ENCODE measurements at places on chromosomes 16 and 17. TPM values are rescaled to one million over a fixed set of nuclear protein-coding genes. Genes with fewer than 3 reads are reported as not detected.

- no peaks in the 10 kb centered on the region for H3K36me3 ChIP-seq
- H3K27me3 ChIP-seq, result no peaks in the 10 kb centered on the region
- no peak overlapping the region for H3K4me3 ChIP-seq
- H3K27ac ChIP-seq, result no peak overlapping the region
- no peak for DNase-seq
These were observed 4.8 kb downstream of the TBC1D16 start for GRCh38 chr17:80030730-80031410.

GRCh38 chr16:77298418-77299360, 99.5 kb downstream of the SYCE1L start:
- peak overlapping the region; percentile 89 for H3K27ac ChIP-seq
- no peaks in the 10 kb centered on the region for H3K36me3 ChIP-seq
- no peaks in the 10 kb centered on the region for H3K27me3 ChIP-seq
- DNase-seq, result peak; percentile 74
- H3K4me3 ChIP-seq, result no peak overlapping the region

GRCh38 chr16:1926271-1926670, 8.1 kb upstream of the HS3ST6 start:
- H3K27me3 ChIP-seq, result no peaks in the 10 kb centered on the region
- no peak overlapping the region for H3K4me3 ChIP-seq
- H3K4me1 ChIP-seq, result peaks cover 8% of the 10 kb centered on the region
- H3K36me3 ChIP-seq, result no peaks in the 10 kb centered on the region
- DNase-seq, result no peak

- H3K27me3 ChIP-seq, result no peaks in the 10 kb centered on the region
- H3K36me3 ChIP-seq, result no peaks in the 10 kb centered on the region
- no peak overlapping the region for H3K27ac ChIP-seq
- no peak overlapping the region for H3K4me3 ChIP-seq
- DNase-seq, result no peak
These were observed 57.0 kb upstream of the CBFA2T3 start for GRCh38 chr16:89033796-89034572.

DNA sequence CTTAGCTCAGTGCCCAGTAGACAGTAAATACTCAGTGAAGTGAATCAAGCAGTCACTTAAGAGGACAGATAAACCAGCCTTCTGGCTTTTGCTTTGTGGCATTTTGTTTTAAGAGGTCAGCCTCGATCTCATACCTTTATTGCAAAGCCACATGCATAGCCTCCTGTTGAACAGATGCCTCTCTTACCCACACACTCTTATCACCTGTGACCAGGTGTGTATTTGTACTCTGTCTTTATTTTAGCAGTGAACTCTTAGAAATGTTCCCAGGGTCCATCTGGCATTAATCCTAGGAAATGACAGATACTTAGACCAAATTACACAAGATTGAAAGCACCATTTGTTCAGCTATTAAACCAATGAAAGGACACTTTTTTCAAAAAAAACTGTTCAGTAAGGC, 1426.5 kb downstream of the CDH11 start:
- no peak for DNase-seq
- no peaks in the 10 kb centered on the region for H3K4me1 ChIP-seq
- H3K4me3 ChIP-seq, result no peak overlapping the region
- H3K27ac ChIP-seq, result no peak overlapping the region

DNA sequence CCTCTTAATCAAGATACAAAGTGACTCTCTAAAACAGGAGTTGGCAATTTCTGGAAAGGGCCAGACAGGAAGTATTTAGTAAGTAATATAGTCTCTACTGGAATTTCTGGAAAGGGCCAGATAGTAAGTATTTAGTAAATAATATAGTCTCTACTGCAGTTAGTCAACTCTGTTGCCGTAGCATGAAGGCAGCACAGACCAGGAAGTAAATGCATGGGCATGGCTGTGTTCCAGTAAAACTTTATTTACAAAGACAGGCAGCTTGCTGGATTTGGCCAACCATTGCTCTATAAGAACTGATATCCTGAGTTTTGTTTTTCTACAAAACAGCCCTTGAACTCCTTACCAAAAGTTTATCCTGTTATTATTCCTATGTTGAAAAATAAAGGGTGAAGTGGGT, 16.9 kb downstream of the LDAF1 start:
- DNase-seq, result no peak
- H3K27me3 ChIP-seq, result no peaks in the 10 kb centered on the region
- H3K27ac ChIP-seq, result no peak overlapping the region

DNA sequence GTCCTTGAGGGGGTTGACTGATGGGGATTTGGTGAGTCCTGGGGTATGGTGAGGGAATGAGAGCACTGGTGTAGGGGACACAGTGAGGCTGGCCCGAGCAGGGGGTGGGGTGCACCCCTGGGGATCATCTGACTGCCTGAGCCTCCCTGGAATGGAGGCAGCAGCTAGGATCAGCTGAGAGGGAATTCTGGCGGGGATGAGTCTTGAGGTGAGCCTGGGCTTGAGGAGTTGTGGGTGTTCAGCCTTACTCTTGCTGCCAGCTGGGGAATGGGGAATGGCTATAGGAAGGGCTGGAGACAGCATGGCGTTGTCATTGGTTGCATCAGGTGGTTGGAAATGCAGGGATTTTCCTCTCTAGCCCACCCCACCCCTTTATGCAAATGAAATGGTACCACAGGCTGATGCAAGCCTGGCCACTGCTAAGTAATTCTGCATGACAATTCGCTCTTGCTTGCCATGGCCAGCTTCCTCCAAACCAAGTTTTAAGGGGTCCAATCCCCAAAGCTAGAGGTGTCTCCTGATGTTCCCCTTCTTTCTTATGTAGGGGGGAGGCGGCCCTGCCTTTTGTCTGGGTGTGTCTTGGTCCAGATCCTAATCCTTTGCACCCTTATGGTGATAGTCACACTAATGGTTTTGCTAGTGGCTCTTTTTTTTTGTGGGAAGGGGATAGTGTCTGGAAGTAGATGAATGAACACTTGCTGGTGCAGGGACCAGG, 7.5 kb downstream of the NFE2L1 start:
- no peak overlapping the region for H3K4me3 ChIP-seq

- no peak overlapping the region for H3K27ac ChIP-seq
- no peak overlapping the region for H3K4me3 ChIP-seq
- DNase-seq, result no peak
- no peaks in the 10 kb centered on the region for H3K36me3 ChIP-seq
- no peaks in the 10 kb centered on the region for H3K27me3 ChIP-seq
These were observed 177.7 kb downstream of the TMEM132E start for GRCh38 chr17:34757106-34757505.

DNA sequence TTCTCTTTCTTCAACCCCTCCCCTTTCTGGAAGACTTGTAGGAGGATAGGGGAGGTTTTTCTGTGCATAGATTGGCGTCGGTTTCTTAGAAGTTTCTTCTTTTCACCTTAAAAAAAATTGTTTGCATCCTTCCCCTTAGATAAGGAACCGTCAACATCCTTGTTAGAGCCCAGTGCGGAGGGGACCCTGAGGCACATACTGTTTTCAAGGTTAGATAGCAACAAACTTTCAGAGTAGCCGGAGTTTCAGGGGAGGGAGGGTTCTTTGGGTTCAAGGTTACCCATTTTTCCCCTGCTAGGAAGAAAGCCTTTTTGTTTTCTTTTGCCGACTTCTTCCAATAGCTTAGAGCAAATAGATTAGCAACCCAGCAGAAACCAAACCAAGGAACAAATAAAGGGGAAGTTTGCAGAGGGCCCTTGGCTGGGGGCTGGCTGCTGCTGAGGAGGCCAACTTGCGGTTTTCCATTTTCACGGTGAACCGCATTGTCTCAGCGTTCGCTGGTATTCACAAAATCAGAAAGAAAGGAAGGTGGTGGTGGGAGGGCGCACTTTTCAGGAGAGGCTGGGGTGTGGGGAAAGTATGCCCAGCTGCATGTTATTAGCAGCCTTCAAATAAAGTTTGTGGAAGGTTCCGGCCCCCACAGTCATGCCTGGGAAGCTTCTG, 28.8 kb downstream of the MSI2 start:
- H3K27ac ChIP-seq, result no peak overlapping the region
- peaks cover 21% of the 10 kb centered on the region for H3K4me1 ChIP-seq
- H3K27me3 ChIP-seq, result no peaks in the 10 kb centered on the region
- H3K36me3 ChIP-seq, result peaks cover 2% of the 10 kb centered on the region

GRCh38 chr17:9220398-9221146, 199.3 kb downstream of the NTN1 start:
- H3K27me3 ChIP-seq, result no peaks in the 10 kb centered on the region
- DNase-seq, result no peak
- H3K36me3 ChIP-seq, result no peaks in the 10 kb centered on the region
- H3K27ac ChIP-seq, result no peak overlapping the region
- no peaks in the 10 kb centered on the region for H3K4me1 ChIP-seq

- no peak overlapping the region for H3K27ac ChIP-seq
- no peaks in the 10 kb centered on the region for H3K27me3 ChIP-seq
- H3K36me3 ChIP-seq, result no peaks in the 10 kb centered on the region
- no peak overlapping the region for H3K4me3 ChIP-seq
- peaks cover 6% of the 10 kb centered on the region for H3K4me1 ChIP-seq
- no peak for DNase-seq
These were observed 4.7 kb upstream of the KAT7 start for GRCh38 chr17:49783791-49784190.

DNA sequence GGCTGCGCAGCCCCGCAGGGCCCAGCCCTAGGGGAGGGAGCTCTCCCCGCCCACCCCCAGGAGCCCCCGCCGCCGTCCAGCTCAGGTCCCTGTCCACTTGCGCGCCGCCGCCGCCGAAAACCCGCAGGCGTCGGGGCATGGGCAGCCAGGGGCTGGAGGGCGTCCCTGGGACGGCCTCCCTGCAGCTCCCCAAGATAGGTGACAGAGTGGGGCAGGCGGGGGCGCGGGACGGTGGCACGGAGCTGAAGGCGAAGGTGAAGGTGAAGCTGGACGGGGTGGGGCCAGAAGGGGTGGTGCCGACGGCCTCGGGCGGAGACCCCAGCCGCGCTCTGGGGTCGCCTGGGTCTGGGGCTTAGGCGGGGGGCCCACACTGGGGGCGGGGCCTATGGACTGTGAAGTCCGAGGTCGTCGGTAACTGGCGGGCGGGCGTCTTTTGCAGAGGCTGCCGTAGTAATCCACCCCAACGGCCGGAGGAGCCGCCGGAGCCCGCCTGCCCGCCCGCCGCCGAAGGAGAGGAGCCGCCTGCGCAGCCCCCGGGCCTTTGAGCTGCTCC, 27.2 kb downstream of the SREBF1 start:
- DNase-seq, result no peak
- H3K4me1 ChIP-seq, result peaks cover 12% of the 10 kb centered on the region
- H3K27me3 ChIP-seq, result no peaks in the 10 kb centered on the region
- no peak overlapping the region for H3K27ac ChIP-seq

DNA sequence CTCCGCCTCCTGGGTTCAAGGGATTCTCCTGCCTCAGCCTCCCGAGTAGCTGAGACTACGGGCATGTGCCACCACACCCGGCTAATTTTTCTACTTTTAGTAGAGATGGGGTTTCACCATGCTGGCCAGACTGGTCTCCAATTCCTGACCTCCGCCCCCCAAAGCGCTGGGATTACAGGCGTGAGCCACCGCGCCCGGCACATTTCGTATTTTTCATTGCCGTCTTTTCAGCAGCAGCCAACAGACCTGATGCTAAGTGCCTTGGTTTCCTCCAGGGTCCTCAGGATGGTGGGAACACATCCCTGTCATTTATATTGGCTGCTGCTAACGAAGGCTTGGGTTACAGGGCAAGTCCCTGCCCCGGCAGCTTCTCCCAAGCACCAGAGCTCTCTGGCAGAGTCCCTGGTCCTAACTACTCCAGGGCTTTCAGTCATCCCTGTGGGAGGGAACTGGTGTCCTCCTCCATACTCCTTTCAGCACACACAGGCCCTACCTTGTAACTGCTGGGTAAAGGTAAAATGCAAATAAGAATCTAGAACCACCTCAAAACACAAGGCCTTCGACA, 1.5 kb upstream of the RNF157 start:
- peak overlapping the region; percentile 80 for H3K27ac ChIP-seq
- no peaks in the 10 kb centered on the region for H3K36me3 ChIP-seq
- peak overlapping the region; percentile 53 for H3K4me3 ChIP-seq
- H3K4me1 ChIP-seq, result peaks cover 41% of the 10 kb centered on the region
- DNase-seq, result no peak

GRCh38 chr16:52066962-52067361, 480.0 kb downstream of the TOX3 start:
- no peaks in the 10 kb centered on the region for H3K4me1 ChIP-seq
- H3K27me3 ChIP-seq, result no peaks in the 10 kb centered on the region
- DNase-seq, result no peak
- no peak overlapping the region for H3K27ac ChIP-seq

GRCh38 chr17:1071103-1071825, 74.3 kb downstream of the TIMM22 start:
- H3K27me3 ChIP-seq, result no peaks in the 10 kb centered on the region
- no peaks in the 10 kb centered on the region for H3K4me1 ChIP-seq
- no peak overlapping the region for H3K4me3 ChIP-seq
- H3K27ac ChIP-seq, result no peak overlapping the region

- no peak overlapping the region for H3K27ac ChIP-seq
- no peak overlapping the region for H3K4me3 ChIP-seq
- H3K27me3 ChIP-seq, result no peaks in the 10 kb centered on the region
- H3K4me1 ChIP-seq, result no peaks in the 10 kb centered on the region
These were observed 11.8 kb upstream of the PECAM1 start for GRCh38 chr17:64402469-64402868.

DNA sequence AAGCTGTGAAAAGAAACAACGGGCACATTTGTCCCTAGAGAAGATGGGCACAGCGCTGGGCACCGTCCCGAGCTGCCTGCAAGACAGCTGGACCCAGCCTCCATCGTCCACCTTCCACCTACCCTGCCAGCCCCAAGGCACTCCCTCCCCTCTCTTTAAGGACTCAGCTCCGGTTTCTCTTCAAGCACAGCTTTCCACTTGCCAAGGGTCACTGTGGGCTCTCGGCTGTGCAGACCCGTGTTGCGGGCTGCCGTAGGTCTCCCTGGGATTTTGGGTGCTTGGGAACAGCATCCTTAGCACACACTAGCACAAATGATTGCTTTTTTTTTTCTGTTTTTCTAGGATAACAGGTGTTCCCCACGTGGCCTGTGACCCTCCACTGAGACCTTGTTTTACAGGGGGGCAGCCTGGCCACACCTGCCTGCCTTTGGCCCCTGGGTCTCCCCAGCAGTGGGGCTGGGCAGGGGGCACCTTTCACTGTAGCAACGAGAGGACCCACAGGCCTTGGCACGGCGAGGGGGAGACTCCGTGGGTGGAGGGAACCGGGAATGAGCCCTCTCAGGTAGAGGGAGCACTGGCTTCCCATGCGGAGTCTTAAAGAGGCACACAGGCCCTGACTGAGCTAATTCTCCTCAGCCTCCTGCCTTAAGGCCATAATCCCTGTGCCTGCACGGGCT, 1.4 kb downstream of the CHMP6 start:
- no peak for DNase-seq
- peaks cover 13% of the 10 kb centered on the region for H3K4me1 ChIP-seq
- no peaks in the 10 kb centered on the region for H3K36me3 ChIP-seq
- no peak overlapping the region for H3K27ac ChIP-seq
- H3K27me3 ChIP-seq, result no peaks in the 10 kb centered on the region
- H3K4me3 ChIP-seq, result no peak overlapping the region

- H3K4me3 ChIP-seq, result no peak overlapping the region
- H3K36me3 ChIP-seq, result no peaks in the 10 kb centered on the region
- H3K27ac ChIP-seq, result no peak overlapping the region
These were observed 43.4 kb downstream of the MFSD11 start for GRCh38 chr17:76781056-76781982.

PITPNC1 gene
- 4.2 TPM for total RNA-seq

GJD3 gene
- not detected for total RNA-seq

MAP2K6 gene
- total RNA-seq, result 11.5 TPM

CCDC40 gene
- 3.7 TPM for total RNA-seq

KRT10 gene
- 48.3 TPM for total RNA-seq

ENPP7 gene
- 0.34 TPM for total RNA-seq

BAIAP3 gene
- total RNA-seq, result 4.2 TPM

PDIA2 gene
- total RNA-seq, result 0.28 TPM

ZDHHC1 gene
- 1.0 TPM for total RNA-seq

SLC16A13 gene
- 7.1 TPM for total RNA-seq

CDH5 gene
- 0.25 TPM for total RNA-seq
